NCI-H2029 (cell line): ENCODE measurements at places on chromosomes 7 and 10.

DNA sequence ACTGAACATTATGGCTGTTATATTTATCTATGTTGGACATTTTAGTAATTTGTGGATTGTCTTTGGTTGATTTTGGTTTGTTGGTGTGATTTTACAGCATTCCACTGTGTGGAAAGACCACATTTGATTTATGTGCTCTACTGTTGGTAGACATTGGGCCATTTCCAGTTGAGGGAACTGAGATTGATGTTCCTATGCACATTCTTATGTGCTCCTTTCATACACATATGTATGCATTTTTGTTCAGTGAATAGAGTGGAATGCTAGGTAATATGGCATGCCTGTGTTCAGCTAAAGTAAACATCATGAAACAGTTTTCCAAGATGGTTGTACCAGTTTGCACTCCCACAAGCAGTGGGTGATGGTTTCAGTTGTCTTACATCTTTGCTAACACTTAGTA is 15.1 kb downstream of the CACNB2 start:
- no peak for DNase-seq

DNA sequence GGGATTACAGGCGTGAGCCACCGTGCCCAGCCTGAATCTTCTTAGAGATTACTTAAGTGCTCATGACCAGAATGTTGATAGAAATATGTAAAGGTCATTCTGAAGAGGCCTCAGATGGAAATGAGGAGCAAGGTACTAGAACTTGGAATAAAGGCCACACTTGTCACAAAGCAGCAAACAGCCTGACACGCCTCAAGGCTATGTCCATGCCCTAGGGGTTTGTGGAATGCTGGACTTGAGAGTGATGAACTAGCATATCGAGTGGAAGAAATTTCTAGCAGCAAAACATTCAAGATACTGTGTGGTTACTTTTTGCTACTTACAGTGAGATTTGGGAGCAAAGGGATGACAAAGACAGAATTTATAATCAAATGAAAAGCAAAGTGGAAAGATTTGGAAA is 39.0 kb downstream of the ZNF438 start:
- DNase-seq, result no peak

GRCh38 chr10:100683004-100683403 is 62.4 kb upstream of the PAX2 start:
- DNase-seq, result no peak

DNA sequence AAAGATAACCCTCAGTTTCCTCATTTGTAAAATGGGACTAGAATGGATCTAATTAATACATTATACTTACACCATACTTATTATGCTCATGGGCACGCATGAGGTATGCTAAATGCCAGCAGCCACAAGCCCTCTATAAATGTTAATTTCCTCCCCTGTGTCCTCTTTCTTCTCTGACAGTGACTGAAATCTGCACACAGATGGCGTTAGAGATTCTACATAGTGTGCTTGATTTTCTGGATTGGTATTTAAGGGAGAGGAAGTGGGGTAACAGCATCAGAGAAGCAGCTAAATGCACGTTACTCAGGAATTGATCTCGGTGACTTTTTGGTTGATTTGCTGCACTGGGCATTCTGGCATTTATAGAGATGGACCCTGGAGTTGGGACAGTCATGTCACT is 568.5 kb downstream of the CALN1 start:
- DNase-seq, result no peak

DNA sequence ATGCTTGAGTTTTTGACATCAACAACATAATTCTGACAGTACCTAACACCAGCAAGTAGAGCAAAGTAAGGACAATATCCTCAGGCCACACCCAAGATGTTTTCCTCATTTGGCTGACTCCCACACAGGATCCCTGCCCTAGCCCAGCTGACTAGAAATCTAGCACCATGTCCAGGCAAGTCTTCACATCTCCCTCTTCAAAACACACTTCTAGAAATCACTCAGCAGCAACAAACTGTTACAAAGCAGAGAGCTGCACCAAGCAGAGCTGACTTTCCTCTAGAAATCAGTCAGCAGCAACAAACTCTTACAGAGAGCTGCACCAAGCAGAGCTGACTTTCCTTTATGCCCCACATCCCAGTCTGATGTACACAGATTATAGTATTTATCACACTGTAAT is 7.7 kb downstream of the TMEM168 start:
- no peak for DNase-seq

- DNase-seq, result no peak
Measured at GRCh38 chr10:96501985-96502384, 11.7 kb downstream of the TLL2 start.

DNA sequence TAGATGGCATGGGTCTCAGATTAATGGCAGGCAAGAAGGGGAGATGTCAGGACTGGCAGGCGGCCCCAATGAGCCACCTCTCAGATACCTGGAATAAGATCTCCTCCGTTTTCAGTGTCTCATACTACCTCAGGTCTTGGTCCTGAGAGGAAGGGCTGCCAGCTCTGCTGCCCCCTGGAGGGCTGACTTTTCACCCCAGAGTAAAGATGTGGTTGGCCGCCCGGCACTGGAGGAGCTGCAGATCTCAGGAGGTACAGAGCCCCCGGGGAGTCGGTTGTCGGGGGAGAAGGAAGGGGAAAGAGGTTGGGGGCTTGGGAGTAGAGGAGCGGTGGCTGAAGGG is 642 bp upstream of the COL13A1 start:
- no peak for DNase-seq
